ENCODE measurements at places on chromosomes 7 and 10.
A peak's percentile ranks its signal among the peaks of the same experiment; 100 is the strongest.

GRCh38 chr7:5596046-5596895, 172.6 kb upstream of the TNRC18 start:
- peak; percentile 51 for DNase-seq

DNA sequence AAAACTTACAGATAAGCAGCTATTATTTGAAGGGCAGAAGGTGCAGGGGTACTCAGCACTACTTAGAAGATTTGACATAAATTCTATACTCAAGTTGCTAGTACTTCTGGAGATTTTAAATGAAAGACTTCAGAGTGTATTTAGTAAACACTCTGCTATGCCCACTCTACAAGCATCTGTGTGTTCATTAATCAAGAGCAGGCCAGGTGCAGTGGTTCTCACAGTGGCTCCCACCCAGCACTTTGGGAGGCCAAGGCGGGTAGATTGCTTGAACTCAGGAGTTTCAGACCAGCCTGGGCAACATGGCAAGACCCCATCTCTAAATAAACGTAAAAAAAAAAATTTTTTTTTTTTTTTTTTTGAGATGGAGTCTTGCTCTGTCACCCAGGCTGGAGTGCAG, 38.9 kb upstream of the TOMM7 start:
- DNase-seq, result no peak

DNA sequence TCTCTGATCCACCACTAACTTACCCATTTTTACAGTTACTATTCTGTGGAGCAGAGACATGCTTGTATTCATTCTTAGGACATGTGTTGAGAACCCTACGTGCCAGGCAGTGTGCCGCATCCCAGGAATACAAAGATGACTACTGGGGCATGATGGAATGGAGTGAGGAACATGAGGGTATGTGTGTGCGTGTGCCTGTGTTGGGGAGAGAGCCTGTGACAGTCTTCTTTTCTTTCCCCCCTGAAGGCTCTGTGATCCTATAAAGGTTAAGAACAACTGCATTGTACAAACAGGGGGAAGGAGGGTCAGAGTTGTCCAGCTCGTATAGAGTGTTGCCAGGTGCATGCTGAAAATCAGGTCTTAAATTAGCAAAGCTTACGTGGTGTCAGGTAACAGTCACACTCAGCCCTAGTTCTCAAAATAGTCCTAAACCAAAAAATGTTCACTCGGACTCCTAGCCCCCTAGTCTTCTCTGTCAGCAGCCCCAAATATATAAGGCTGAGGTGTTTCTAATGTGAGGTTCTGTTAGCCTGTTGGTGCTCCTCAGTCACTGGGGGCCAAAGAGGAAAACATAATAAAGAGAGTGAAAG, 161.9 kb downstream of the CELF2 start:
- DNase-seq, result no peak

DNA sequence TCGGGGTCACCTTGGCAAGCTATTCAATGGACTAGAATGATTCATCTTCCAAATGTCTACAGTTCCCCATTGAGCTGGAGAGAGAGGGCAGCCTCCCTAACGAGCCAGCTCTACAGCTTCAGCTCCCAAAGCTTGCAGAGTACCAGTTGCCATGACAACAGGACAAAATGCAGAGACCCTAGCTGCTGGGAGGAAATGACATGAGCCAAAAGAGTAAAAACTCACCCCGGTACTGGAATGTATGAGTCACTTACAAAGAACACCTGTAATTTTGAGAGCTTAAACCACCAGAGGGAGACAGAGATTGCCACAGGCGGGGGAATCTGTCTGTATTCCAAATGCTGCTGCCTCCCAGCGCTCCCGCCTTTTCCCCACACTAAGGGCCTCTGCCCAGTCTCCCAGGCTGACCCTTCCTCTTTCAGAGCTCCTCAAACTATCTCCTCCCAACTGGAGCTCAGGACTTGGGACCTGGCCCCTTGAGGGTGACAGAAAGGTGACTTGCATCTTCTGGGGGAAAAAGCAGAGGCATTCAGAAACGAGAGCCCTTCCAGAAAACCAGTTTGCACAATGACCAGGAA, 95.5 kb downstream of the CUL2 start:
- peak; percentile 38 for DNase-seq

DNA sequence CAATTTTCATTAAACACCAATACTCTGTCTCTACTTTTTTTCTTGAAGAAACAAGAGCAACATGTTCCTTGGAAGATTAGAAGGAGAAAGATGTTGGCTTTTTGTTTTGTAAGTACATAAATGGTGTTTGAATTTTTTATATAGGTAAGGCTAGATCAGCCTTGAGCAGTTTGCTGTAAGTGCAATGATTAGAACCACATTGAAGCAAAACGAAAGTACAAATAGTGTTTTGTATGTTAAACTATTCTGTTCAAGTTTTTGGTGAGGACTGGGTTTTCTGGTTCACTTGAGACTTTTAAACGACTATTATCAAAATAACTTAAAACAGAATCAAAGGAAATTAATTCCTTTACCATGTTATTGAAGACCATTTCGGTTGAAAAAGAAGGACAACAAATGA, 162.9 kb upstream of the NRP1 start:
- no peak for DNase-seq

DNA sequence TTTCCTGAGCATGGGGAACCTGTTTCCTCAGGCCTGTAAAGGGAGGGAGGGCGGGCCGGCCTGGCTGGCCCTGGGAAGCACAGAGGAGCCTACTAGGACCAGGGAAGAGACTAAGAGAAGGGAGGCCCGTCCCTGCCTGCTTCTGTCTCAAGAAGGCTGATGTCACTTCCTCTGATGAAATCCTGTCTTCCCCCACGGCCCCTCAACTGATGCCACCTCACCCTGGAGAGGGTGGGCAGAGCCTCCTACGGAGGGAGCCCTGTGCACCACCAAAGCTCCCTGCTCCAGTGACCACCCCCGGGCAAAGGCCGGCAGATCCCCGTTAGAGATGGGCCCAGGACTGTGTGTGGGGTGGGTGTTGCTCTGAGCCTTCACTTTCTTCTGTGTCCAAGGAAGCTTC, 1.0 kb upstream of the PILRA start:
- DNase-seq, result no peak
